Immature natural killer cell (primary cell): ENCODE measurements at places on chromosomes 6 and 20.

GRCh38 chr20:45581702-45582101, 2.6 kb upstream of the WFDC8 start:
- DNase-seq: no peak

GRCh38 chr6:132742495-132742894, 15.2 kb downstream of the VNN2 start:
- no peak for DNase-seq

GRCh38 chr20:7859356-7859802, 80.9 kb downstream of the HAO1 start:
- DNase-seq: no peak

DNA sequence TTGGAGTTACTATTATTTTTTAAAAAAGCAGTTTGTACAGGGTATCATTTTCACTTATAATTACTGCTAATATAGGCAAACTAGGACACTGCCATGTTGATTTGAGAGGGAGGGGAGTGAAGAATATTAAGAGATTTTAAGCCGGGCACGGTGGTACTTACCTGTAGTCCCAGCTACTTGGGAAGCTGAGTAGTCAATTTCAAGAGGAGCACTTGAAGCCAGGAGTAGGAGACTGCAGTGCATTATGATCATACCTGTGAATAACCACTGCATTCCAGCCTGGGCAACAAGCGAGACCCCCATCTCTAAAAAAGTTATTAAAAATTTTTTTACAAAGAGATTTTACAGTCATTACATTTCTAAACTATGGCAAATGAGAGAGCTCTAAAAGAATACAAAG, 35.7 kb downstream of the ADAT2 start:
- DNase-seq: no peak

DNA sequence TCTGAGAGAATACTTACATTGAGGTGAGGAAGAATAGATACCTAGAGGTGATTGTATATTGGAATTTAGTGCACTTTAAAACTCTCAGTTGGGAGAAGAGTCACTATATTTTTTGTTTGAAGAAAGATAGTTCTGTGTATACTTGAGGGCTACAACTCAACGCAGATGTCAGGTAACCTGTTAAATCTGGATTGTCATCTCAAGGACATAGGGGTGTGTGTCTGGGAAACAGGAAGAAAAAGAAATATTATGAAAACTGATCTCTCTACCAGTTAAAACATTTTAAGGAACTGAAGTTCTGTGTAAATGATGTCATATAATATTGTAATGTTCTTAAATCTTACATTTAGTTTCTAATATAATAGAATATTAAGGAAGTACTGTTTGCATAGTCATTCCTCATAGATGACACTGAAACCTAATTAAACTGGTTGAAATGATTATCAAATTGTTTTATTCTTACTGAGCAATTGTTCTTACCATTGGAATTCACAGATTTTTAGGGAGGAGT, 86.2 kb downstream of the SMAP1 start:
- no peak for DNase-seq

DNA sequence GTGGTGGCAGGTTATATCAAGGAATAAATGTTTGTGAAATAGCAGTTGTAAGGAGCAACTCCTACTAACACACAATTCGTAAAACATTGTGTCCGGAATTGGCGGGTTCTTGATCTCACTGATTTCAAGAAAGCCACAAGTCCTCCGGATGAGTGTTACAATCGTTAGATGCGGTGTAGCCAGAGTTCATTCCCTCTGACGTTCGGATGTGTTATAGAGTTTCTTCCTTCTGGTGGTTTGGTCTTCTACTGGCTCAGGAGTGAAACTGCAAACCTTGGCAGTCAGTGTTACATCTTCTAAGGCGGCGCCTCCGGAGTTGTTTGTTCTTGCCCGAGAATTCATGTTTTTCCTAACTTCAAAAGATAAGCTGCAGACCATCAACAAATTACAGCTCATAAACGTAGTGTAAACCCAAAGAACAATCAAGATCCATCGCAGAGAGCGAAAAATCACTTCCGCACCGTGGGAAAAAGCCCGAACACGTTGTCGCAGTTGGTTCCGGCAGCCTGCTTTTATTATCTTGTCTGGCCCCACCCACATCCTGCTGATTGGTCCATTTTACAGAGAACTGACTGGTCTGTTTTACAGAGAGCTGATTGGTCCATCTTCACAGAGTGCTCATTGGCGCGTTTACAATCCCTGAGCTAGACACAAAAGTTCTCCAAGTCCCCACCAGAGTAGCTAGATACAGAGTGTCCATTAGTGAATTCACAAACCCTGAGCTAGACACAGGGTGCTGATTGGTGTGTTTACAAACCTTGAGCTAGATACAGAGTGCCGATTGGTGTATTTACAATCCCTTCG, 58.2 kb downstream of the TRIM27 start:
- DNase-seq: peak; percentile 77

GRCh38 chr20:61588411-61589385, 336.6 kb downstream of the CDH4 start:
- no peak for DNase-seq

DNA sequence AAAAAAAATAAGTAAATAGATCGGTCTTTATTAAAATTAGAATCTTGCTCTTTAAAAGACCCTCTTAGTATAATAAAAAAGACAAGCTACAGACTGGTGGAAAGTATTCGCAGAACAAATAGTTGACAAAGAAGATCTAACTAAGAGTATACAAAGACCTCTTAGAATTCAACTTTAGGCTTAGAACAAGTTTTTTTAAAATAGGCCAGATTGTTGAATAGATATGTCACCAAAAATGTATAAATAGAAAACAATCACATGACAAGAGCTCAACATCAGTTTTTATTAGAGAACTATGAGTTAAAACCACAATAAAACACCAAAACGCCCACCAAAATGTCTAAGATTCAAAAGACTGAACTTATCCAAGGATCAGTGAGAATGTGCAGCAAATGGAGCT, 632.7 kb upstream of the PTCHD4 start:
- no peak for DNase-seq

GRCh38 chr6:150458579-150458978, 89.8 kb downstream of the IYD start:
- no peak for DNase-seq

- DNase-seq: no peak
These were observed 12.5 kb downstream of the RPS6KA2 start for GRCh38 chr6:166614589-166614988.

- no peak for DNase-seq
These were observed 741.4 kb upstream of the MAP3K7 start for GRCh38 chr6:91328241-91328640.

DNA sequence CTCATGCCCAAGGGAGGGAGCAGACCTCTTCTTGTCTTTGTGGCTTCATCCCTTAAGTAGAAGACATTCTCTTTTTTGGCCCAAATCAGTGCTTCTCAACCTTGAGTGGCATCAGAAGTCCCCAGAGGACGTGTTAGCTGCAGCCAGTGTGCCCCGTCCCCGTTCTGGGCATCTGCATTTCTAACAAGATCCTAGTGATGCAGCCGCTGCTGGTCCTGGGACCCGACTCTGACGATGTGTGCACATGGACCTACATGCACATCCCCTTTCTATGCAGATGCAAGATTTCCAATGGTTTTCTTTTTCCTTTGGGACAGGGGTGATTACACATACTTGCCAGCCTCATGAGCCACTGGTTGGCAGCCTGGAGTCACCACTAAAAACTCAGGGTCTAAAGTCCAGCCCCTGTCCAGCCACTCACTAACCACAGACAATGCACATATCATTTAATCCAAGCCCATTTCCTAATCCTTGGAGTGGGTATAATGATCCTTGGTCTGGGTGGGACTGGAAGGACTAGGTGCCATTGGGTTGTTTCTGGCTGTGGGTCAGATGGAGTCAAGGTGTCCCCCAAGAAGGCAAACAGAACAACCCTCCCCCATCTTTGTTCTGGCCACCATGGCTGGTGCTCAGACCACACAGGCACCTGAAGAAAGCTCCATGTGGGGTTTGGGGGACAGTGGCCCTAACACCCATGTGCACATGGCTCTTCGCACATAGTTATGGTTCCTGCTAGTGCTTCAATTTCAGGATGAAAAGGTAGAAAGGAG, 6.4 kb downstream of the ACSS1 start:
- DNase-seq: no peak

DNA sequence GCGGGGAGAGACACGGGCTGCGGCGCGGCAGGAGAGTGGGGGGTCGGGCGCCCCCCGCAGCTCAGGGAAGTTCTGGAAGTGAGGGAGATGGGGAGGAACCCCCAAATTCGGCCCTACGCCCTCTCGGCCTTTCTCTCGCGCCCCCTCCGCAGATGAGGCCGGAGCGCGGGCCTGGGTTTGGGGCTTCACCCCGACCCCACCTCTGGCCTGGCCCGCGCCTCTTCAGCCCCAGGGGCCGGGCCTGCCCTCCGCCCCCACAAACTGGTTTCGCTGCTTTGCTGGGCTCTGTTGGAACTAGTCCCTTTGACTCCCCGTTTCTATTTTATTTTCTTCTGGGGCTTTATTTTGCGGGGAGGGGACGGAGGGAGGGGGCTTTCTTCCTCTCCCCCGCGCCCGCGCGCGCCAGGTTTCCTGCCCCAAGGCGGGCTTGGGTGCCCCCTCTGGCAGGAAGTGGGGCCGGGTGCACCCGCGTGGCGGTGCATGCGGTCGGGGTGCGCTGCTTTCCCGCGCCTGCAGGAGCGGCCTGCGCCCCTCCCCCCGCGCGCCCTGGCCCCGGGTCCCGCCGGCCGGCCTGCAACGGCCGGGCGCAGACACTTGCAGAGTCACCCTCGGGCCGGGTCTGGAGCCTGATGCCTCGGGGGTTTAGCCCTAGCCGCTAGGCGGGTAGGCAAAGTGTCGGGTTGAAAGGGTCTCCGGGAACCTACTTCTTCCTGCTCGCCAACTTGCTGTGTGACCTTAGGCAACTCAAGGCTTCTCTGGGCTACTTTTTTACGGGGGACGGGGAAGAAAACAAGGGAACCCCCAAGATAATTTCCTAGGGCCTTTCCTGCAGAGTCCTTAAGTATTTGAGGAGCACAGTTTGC, 1.3 kb downstream of the HMGA1 start:
- DNase-seq: peak; percentile 68

GRCh38 chr6:138563650-138564049, 64.4 kb upstream of the NHSL1 start:
- no peak for DNase-seq

DNA sequence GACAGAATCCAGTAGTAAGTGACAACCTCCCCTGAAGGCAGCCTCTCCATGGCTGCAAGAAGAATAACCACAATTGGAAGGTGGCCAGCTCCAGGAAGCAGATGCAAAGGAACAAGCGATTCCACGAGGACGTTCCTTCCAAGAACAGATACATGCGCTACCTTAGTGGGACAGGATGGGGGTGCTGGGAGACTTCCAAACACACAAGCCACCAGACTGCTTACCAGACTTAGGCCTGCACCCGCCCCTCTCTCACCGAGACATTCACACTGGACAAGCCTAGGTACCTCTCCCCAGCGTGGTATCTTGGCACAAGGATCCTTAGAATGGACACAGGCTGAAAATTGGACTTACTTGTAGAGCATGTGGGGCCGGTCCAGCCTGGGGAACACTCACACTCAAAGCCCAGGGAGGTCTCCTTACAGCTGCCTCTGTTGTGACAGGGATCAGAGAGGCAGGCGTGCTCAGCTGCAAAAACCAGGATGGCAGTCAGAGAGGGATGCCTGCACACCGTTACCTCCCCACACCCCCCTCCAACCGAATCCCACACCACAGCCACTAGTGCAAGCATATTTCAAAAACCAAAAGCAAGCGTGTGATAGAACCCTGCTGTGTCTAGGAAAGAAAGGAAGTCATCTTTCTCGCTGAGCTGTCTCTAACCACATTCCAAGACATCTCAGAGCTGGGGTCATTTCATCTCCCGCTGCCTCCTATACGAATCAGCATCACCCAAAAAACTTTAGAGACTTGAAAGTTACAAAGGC, 22.4 kb downstream of the JAG1 start:
- DNase-seq: no peak
